Suppressor macrophage treated with lipopolysaccharide for 4 hours (primary cell): ENCODE measurements at places on chromosomes 1 and 21.

- DNase-seq, result no peak
These were observed 6.2 kb downstream of the ZMYM1 start for GRCh38 chr1:35085421-35085820.

- DNase-seq, result peak; percentile 63
These were observed 134.6 kb upstream of the ARHGEF16 start for GRCh38 chr1:3319874-3320245.

GRCh38 chr1:156429313-156430060 lies 60.5 kb downstream of the RHBG start:
- no peak for DNase-seq

DNA sequence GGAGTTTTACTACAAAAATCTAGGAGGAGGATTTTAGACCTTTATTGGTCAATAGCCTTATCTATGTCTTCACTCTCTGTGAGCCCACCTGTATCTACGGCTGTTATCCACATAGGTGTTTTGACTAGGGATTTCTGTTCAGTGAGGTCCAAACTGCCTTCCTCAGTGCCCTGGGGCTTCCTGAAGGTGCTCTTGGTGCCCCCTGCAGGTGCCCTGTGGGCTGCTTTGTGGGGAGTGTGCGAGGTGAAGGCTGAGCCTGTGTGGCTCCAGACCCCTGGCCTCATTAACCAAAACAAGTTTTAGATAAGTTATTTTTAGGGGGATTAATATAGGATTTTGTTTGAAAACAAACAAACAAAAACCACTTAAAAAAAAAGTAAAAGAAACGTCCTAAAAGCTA lies 122.5 kb downstream of the KIF26B start:
- DNase-seq, result no peak

GRCh38 chr1:219085082-219085481 lies 88.6 kb upstream of the LYPLAL1 start:
- no peak for DNase-seq

GRCh38 chr21:46461909-46462308 lies 3.2 kb downstream of the DIP2A start:
- DNase-seq, result no peak

DNA sequence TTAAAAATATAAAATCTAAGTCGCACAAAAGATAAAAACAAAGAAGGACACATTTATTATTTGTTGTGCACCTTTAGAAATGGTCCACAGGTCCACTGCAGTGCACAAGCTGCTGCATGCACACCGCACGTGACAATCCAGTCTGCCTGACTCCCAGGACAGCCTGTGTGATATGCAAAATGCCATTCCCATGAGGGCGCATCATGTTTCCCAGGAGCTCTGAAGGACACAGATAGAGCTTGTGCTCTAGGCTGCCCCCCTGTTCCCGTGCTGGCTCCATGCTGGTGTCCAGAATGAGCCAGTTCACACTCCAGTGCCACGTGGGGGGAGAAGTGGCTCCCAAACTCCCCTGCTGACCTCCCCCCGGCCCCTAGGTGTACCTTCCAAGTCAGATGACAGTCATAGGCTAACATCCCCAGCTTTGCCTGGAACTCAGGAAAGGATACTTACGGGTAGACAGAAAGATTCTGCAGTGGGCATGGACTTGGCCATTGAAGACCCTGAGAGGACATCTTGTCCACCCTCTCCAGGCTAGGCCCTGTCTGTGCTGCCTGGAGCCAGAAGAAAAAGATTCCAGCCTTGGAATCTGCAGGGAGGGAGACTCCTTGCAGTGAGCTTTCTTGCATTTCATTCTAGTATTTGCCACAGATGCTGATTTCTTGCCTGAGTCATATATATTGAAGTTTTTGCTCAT lies 26.3 kb downstream of the RAB7B start:
- no peak for DNase-seq

DNA sequence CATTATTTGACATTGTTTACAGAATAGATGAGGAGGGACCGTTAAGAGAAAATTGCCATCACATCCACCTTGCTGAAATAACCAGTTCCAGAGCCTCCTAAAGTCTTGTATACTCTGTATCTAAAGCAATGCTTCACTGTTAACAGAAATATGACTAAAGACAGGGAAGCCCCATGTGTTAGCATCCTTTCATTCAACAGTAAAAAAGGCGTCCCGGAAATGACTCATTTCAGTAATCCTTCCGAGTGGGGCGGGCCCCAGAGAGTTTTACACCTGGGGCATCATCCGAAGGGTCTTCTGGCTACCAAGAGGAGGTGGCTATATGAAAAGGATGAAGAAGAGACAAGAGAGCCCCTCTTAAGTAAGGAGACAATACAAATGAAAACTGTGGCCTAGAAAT lies 227.2 kb downstream of the SLC45A1 start:
- no peak for DNase-seq

DNA sequence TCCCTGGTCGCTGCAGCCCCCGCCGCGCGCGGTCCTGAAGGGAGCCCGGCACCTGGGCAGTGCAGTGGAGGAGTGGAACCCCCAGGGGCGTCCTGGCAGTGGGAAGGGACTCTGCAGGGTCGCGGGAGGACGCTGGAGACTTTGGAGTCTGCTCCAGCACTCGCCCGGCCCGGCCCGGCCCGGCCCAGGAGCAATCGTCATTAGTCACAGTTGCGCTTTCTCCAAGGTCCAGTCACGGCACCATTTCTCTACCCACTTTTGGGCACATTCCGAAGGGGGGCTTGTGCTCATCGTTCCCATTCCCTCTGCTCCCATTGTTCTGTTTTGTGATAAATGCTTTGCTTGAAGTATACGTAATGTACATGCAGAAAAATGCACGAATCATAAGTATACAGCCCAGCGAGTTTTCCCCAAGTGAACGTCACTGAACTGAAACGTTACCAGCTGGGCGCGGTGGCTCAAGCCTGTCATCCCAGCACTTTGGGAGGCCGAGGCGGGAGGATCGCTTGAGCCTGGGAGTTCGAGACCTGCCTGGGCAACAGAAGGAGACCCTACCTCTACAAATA lies 999 bp downstream of the THAP3 start:
- DNase-seq, result peak; percentile 45

DNA sequence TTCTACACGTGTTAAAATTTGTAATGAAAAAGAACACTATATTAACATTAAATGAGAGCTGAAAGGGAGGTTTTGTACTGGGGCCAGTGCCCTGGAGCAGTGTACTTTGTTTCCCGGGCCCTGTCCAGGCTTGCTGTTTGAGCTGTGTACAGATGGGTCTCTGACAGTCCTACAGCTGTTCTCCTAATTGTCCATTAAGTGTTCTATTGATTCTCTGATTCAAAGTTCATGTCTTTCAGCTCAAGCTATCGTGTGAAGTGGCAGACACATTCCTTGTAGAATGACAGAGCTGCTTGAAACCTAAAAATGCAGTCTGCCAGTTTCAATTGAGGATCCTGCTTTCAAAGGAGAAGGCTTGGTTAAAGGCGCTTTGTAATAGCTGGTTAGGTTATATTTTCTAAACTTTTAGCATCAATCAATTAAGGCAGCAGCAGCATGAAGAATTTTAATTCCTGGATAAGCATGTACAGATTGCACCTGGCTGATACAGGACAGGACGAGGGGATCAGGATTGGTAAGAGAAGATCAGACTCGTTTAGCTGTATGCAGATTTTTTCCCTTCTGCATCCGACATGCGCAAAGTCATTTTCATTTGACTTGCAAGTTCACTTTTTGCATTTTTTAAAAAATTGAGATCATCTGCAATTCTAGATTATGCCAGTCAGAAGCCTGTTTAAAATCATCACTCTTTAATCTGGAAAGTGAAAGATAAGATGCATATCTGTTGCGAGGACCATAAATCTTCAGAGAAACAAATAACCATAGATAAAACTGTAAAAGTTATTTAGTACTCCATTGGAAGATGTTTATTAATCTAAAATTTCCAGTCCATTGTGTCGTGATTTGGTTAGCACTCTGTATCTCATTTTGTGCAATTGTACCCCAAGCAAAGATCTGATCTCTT lies 98.5 kb downstream of the ATG4C start:
- DNase-seq, result no peak

DNA sequence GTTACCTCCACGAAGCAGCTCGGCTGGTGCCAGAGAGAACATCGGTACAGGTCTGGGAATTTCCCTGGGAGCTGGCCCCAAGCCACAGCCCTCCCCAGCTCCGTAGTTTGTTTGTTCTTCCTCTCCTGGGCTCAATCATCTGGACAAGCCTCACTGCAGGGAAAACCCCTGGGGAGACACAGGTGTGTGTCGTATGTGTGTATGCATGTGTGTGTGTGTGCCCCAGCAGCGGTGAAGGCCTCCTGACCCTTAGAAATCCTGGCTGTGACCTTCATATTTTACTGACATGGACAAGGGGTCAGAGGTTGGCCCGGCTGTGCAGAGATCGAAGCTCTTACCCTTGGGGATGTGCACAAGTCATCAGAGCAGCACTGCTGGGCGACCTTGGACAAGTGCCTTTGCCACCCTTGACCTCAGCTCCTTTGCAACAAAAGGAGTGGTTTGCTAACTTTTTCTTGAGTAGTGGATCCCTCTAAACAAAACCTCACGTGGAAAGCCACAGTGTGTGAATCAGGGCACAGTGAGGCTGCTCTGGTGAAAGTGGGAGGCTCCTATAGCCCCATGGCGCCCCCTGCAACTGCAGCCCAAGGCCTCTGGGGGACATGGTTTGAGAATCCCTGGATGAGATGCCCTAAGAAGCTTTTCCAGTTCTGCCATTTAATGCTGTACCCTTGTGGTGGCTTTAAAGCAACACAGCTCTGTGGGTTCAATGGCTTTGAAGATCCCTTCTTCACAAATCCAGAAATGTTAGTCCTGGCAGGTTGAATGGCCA lies 12.3 kb upstream of the IL22RA1 start:
- no peak for DNase-seq
